ENCODE measurements at places on chromosomes 2 and 18. TPM values are rescaled to one million over a fixed set of nuclear protein-coding genes. Genes with fewer than 3 reads are reported as not detected.

Gene FSHR
- total RNA-seq: not detected

Gene ACTR1B
- 65.2 TPM for total RNA-seq

Gene REG1A
- not detected for total RNA-seq

Gene THSD7B
- total RNA-seq: 0.22 TPM

Gene DNAH7
- 0.11 TPM for total RNA-seq

Gene SLC9A4
- not detected for total RNA-seq

Gene ID2
- 32.2 TPM for total RNA-seq

Gene CLEC4F
- not detected for total RNA-seq

Gene TMEM247
- total RNA-seq: not detected

Gene C2orf15
- not detected for total RNA-seq

Gene PLGLB1
- total RNA-seq: 2.4 TPM

Gene NEB
- 30.5 TPM for total RNA-seq

Gene ALLC
- total RNA-seq: not detected

Gene ZAP70
- 0.55 TPM for total RNA-seq

Gene NPPC
- 3.0 TPM for total RNA-seq

Gene PARD6G
- total RNA-seq: 2.0 TPM

Gene IL36B
- not detected for total RNA-seq

Gene FBXO41
- total RNA-seq: 0.55 TPM

Gene ANO7
- total RNA-seq: 0.80 TPM

Gene DUSP19
- total RNA-seq: 11.4 TPM

Gene CROCC2
- not detected for total RNA-seq

Gene ACP1
- 68.0 TPM for total RNA-seq

Gene GDF7
- 0.58 TPM for total RNA-seq

Gene RAB12
- 103 TPM for total RNA-seq

Gene IL1F10
- total RNA-seq: not detected

Gene STK36
- 7.4 TPM for total RNA-seq

Gene FAP
- 0.71 TPM for total RNA-seq

Gene CXCR1
- 0.44 TPM for total RNA-seq

Gene ACMSD
- total RNA-seq: not detected
